ENCODE measurements at places on chromosomes 5 and 9.

DNA sequence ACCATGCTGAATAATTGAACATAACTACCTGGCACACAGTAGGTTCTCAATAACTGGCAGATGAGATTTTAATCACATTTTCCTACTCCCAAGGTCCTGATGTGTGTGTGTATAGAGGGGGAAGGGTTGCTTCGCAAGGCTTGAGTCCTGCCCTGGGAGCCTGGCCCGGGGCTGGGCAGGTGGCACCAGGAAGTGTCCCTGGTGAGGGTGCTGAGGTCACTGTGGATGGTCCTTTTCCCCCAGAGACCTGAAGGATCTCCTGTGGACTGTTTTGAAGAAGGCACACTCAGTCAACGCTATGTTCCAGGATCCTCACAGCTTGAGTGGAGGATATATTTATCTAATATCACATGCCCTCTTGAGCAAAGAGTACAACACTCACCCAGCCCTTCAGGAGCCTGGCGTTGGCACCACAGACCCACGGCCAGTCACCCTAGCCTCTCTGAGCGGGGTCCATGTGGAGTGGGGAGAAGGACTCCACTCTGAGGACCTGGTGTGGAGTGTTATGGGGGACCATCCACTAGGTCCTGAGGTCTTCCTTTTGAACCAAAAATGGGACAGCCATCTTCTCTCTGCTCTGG lies 177.8 kb downstream of the GABBR2 start:
- H3K4me3 ChIP-seq, result no peak overlapping the region
- no peaks in the 10 kb centered on the region for H3K27me3 ChIP-seq
- no peak for DNase-seq
- no peaks in the 10 kb centered on the region for H3K36me3 ChIP-seq
- no peaks in the 10 kb centered on the region for H3K4me1 ChIP-seq

GRCh38 chr5:80755626-80756025 lies 100.8 kb upstream of the DHFR start:
- no peak for DNase-seq
- no peak overlapping the region for H3K27ac ChIP-seq
- H3K36me3 ChIP-seq, result no peaks in the 10 kb centered on the region
- no peaks in the 10 kb centered on the region for H3K4me1 ChIP-seq
- no peaks in the 10 kb centered on the region for H3K27me3 ChIP-seq

DNA sequence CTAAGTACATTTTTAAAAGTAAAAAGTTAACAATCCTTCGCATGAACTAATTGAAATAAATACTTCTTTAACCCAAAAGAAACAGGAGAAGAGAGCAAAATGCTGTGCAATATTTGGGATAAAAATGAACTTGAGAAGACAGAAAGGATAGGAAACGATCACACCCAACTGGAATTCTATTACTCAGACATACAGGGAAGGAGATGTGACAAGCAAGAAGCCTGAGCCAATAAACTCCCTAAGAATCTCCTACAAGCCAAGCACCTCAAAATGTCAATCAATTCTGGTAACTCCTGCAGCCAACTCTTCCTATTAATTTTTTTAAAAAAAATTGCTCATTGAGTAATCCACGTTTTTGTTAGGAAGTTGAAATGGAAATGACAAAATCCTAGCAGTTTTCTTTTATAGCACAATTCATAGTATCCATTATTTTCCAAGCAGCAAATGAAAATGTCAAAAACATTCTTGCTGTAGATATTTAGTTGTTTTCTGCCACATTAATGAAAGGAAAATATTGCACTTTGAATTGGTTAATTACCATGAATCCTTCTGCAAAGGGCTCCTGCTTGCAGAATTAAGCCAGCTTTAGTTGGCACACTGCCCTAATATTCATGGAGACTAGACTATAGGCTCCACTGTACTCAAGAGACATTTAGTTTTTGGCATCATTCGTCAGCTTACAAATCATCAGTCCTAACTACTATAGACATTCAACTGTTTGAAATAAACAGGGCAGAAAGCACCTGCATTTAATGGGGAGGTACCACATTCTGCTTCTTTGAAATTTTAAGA lies 89.0 kb downstream of the RFX3 start:
- no peaks in the 10 kb centered on the region for H3K27me3 ChIP-seq
- no peak for DNase-seq
- no peak overlapping the region for H3K4me3 ChIP-seq

GRCh38 chr5:127839072-127839471 lies 135.9 kb downstream of the CCDC192 start:
- no peak for DNase-seq
- H3K4me3 ChIP-seq, result no peak overlapping the region
- no peaks in the 10 kb centered on the region for H3K36me3 ChIP-seq
- H3K27ac ChIP-seq, result no peak overlapping the region
- no peaks in the 10 kb centered on the region for H3K27me3 ChIP-seq

GRCh38 chr9:81592887-81593266 lies 96.5 kb downstream of the TLE1 start:
- H3K4me3 ChIP-seq, result no peak overlapping the region
- no peaks in the 10 kb centered on the region for H3K27me3 ChIP-seq
- peaks cover 36% of the 10 kb centered on the region for H3K36me3 ChIP-seq
- DNase-seq, result peak; percentile 79
- H3K4me1 ChIP-seq, result peaks cover 69% of the 10 kb centered on the region
- H3K27ac ChIP-seq, result peak overlapping the region; percentile 8

- peaks cover 99% of the 10 kb centered on the region for H3K27me3 ChIP-seq
- H3K4me1 ChIP-seq, result no peaks in the 10 kb centered on the region
- H3K4me3 ChIP-seq, result no peak overlapping the region
- H3K27ac ChIP-seq, result no peak overlapping the region
- H3K36me3 ChIP-seq, result no peaks in the 10 kb centered on the region
These were observed 3.5 kb downstream of the PAX5 start for GRCh38 chr9:37030611-37030939.

DNA sequence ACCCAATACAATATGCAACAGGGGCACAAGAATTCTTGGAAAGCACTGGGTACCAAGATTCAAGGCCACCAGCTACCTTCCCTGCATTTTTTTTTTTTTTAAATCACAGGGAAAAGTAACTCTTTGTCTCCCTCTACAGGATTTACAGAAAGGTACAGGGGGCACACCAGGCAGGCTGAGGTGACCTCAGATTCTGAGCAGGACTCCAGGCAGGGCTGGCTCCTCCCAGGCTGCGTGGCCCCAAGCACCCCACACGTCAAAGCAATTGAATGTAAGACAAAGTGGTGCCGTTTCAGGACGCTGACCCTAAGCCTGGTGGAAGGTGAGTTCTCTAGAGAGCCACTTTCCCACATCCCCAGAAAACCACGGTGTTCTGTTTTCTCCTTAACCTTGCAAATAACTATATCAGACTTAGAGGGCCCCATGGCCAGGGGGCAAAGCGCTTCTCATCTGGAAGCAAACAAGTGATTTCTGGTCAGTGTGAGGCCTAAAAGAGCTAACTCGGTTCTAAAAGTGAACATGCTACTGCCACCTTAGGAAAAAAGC lies 222.6 kb downstream of the ROR2 start:
- no peaks in the 10 kb centered on the region for H3K36me3 ChIP-seq
- no peak for DNase-seq
- H3K4me3 ChIP-seq, result no peak overlapping the region
- H3K27ac ChIP-seq, result no peak overlapping the region
- no peaks in the 10 kb centered on the region for H3K4me1 ChIP-seq
- peaks cover 3% of the 10 kb centered on the region for H3K27me3 ChIP-seq

GRCh38 chr9:32825203-32825602 lies 41.9 kb downstream of the TMEM215 start:
- H3K27ac ChIP-seq, result no peak overlapping the region
- H3K27me3 ChIP-seq, result no peaks in the 10 kb centered on the region
- H3K4me1 ChIP-seq, result no peaks in the 10 kb centered on the region

GRCh38 chr5:2631758-2632157 lies 119.7 kb downstream of the IRX2 start:
- DNase-seq, result no peak
- H3K27me3 ChIP-seq, result no peaks in the 10 kb centered on the region
- H3K27ac ChIP-seq, result no peak overlapping the region
- H3K4me3 ChIP-seq, result no peak overlapping the region

GRCh38 chr5:6182271-6182815 lies 196.0 kb downstream of the MED10 start:
- no peak for DNase-seq
- no peaks in the 10 kb centered on the region for H3K36me3 ChIP-seq
- no peak overlapping the region for H3K27ac ChIP-seq
- no peaks in the 10 kb centered on the region for H3K4me1 ChIP-seq

DNA sequence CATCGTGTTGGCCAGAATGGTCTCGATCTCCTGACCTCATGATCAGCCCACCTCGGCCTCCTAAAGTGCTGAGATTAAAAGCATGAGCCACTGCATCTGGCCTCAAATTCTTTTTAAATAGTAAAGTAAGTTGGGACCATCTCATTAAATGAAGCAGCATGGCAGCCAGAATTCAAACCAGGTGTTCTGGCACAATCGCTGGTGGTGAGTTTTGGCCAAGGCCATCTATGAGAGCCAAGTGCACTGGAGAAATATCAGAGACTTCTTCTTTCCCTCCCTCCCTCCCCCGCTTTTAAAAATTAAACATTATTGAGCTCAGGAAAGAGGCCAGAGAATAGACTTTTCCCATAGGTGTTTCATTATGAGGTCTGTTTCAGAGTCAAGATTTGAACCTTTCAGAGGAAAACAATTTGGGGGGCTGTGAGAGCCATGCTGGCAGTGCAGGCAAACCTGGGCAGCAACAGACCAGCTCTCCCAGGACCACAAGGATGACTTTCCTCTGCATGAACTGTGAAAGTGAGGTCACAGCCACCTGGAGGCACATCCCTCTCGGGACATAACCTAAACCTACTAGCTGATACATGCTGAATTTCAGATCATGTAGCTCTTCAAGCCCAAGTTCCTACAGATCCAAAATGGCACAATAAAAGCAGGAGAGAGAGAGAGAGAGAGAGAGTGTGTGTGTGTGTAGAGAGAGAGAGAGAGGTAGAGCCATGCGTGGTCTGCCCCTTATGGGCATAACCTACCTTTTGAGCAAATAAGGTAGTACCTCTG lies 94.6 kb upstream of the DMRT1 start:
- peaks cover 41% of the 10 kb centered on the region for H3K36me3 ChIP-seq
- no peak overlapping the region for H3K4me3 ChIP-seq

DNA sequence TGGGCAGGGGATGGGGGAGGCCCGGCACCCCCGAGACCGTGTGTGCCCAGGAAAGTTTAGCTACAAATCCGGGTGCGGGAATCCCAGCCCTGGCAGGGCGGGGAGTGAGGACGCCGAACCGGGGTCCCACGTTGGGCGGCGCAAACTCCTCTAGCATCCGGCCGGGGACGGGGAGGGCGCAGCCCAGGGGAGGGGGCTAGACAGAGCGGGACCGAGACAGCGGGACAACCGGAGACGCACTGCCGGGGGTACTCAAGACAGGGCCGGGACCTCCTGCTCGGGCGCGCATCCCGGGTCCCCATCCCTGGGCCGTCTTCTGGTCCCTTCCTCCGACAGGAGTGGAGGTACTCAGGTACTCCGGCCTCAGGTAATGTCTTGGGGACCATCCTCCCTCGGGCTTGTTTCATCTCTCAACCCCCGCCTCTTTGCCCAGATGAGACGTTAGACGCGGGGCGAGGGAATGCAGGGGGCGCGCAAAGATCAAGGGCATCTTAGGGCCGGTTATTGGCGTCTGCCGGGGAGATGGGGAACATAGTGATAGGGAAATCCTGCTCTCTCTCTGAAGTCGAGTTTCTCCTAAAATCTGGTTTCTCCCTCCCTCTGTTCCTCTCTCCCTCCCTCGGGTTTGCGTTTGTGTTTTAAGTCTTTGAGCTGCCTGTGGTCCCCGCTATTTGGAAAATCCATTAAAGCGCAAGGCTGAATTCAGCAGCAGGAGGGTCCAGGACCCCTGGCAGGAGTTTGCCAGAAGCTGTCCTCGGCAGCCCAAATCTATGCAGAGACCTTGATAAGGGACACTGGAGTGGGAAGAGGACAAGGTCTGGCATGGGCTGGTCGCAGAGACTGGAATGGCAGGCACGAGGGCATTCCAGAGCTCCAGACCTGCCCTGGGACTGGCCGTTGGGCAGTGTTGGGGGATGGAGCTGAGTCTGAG lies 815 bp downstream of the PDZD2 start:
- H3K36me3 ChIP-seq, result no peaks in the 10 kb centered on the region
- H3K4me1 ChIP-seq, result peaks cover 19% of the 10 kb centered on the region
- DNase-seq, result no peak
- H3K27me3 ChIP-seq, result no peaks in the 10 kb centered on the region
- H3K4me3 ChIP-seq, result peak overlapping the region; percentile 78
- H3K27ac ChIP-seq, result peak overlapping the region; percentile 77

DNA sequence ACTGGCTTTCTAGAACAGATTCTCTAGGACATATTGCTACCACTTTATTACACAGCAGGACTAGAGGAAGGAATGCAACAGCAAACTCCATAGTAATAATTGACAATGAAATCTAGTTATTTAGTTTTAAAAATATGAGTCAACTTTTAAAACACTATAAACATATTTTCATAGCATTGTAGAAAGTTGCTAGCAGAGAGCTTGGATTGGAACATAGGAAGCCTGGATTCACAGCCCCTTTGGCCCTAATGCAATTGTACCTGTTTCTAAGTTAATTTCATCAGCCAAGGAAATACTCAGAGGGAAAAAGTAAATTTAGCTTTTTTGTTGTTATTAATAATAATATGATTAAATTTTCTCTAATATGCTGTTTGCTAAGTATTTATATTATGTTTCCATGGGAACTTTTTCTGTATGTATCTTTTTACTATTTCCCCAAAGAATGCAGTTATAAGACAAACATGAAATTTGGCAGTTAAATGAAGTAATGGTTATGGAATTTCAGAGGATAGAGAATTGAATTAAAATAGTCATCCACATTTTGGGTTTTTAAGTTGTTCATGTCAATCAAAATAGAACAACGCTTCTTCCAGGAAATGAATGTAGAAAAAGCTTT lies 45.6 kb downstream of the VCAN start:
- no peak overlapping the region for H3K4me3 ChIP-seq
- peak overlapping the region; percentile 22 for H3K27ac ChIP-seq
- H3K4me1 ChIP-seq, result no peaks in the 10 kb centered on the region
- H3K36me3 ChIP-seq, result no peaks in the 10 kb centered on the region

DNA sequence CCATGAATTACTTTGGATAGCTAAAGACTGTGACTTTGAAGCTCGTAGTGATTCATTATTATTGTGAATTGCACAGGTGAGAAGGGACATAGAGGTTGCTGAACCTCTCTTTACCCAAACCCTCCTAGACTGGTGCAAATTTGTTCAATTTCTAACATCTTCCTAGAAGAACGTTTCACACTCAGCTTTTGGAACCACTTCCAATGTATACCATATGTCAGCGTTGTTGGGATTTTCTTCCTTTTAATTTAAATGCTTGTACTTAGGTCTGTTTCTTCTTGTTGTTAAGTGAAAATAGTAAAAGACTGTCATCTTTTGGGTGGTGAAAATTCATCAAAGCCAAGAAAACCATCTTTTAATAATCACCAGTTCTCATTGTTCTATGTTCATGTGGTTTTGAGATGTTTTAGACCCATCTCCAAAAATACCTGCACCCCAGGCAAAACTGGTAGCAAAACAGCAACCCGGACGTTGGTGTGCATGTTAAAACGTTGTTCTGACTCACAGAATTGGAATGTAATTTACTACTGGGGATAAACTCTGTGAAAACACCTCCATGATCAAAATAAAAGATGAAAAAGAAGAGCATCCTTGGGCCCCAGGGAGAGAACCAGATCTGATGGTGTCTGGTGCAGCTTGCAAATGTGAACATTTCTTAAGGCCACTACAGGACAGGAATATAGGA lies 238.3 kb downstream of the NPR3 start:
- H3K27ac ChIP-seq, result no peak overlapping the region
- H3K27me3 ChIP-seq, result no peaks in the 10 kb centered on the region
- H3K4me1 ChIP-seq, result no peaks in the 10 kb centered on the region
- DNase-seq, result no peak

Measured in tibial artery (tissue), 4 donors.